ENCODE measurements at places on chromosomes 1 and 21.
A peak's percentile ranks its signal among the peaks of the same experiment; 100 is the strongest.

GRCh38 chr1:5975133-5975880, 16.9 kb downstream of the NPHP4 start:
- DNase-seq, result no peak

DNA sequence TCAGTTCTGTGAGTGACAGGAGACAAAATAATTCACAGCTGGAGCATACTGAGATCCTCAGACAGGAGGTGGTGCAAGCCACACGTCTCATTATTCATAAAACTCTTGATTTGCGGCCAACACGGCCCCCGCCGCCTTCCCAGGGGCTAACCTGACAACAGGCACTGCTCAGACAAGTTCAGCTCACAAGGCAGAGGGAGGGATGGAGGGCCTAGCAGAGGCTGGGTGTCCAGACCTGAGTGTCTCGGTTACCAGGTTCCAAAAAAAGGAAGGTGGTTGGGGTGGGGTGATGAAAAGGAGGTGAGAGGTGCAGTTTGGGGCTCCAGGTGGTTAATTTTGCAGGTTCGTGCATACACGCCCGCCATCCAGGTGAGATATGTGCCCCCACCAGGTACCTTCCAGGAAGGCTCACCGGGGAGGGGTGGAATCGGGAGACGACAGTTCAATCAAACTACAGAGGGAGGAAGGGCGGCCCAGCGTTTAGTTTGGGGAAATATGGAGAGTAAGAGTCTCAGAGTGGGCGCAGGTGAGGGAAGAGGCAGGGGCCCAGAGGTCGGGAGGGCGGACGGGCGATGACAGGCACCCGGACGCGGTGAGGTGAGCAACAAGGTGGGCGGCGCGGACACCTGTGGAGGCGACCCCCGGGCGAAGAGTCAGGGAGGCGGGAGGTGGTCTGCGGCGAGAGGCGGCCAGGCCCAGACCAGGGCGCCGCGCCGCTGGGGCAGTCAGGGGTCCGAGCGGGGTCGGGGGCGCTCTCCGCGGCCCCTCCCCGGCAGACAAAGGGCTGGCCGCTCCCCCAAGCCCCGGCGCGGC, 629 bp downstream of the CTNNBIP1 start:
- no peak for DNase-seq

- DNase-seq, result no peak
These were observed 48.6 kb downstream of the MDM4 start for GRCh38 chr1:204564835-204565234.

DNA sequence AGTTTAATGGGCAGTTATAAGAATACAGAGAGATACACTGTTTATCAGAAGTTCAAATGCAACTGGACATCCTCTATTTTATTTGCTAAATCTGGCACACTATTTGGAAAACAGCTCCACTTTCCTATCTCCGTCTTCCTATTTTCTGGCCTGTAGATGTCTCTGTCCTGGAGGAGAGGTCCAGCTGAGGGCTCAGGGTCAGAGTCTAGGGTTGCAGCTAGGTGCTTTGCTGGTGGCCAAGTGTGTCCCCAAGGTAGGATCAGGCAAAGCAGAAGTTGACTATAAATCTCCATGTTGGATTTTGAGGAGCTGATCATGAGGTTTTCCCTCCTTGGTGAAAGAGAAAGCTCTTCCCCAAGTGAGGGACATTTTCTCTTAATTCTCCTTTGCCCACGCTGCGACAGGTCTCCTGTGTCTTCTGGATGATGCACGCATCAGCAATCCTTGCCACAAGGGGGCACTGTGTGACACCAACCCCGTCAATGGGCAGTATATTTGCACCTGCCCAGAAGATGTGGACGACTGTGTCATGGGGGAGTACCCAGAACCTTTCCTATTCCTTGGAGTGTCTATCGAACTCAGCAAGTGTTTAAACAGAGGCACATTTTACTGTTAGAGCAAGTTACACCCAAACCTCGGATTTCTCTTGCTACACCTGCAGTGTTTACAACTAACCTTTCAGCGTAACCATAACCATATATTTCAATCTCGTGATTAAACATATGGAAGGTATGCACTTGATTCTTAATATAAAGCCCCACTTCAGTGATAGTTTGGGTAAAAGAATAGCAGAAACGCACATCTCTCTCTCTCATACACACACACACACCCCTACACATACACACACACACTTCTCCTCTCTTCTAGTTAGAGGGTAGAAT, 10.2 kb downstream of the ADAM30 start:
- DNase-seq, result peak; percentile 21

DNA sequence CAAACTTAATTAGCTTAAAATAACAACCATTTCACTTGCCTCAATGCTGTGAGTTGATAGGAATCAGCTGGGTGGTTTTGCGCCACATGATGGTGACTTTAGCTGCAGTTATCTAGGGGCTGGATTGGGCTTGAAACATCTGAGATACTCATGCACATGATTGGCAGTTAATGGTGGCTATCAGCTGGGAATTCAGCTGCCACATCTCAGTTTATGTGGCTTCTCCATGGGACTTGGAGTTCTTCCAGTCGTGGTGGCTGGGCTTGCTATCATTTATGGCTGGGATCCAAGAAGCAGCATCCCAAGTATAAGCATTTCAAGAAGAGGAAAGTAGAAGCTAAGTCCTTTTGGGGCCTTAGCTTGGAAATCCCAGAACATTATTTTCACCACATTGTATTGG, 36.4 kb downstream of the PDC start:
- no peak for DNase-seq
